HCT116 (cell line): ENCODE measurements at places on chromosomes 2 and 18.

- DNase-seq: no peak
These were observed 86.3 kb upstream of the TGFA start for GRCh38 chr2:70639841-70640436.

GRCh38 chr2:196504788-196505187, 134.7 kb upstream of the CCDC150 start:
- DNase-seq: no peak

DNA sequence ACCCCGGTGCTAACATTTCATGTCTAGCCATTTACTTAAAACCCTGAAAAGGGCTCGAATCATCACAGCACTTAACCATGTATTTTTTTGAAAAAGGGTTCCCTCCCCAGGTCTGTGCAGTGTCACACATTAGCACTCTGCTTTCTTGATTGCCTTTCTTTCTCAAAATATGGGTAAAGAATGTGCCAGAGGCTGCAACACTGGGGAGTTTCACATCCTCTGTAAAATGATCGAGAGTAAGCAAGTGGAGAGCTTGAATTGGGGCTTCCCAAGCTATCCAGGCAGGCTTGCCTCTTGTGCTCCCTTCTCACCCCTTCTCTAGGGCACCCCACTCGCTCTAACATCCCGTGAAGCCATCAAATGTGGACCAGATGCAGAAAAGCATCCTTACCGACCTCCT, 177.0 kb upstream of the CCDC68 start:
- DNase-seq: no peak

- no peak for DNase-seq
These were observed 105.9 kb upstream of the SH3BP4 start for GRCh38 chr2:234845602-234846590.

DNA sequence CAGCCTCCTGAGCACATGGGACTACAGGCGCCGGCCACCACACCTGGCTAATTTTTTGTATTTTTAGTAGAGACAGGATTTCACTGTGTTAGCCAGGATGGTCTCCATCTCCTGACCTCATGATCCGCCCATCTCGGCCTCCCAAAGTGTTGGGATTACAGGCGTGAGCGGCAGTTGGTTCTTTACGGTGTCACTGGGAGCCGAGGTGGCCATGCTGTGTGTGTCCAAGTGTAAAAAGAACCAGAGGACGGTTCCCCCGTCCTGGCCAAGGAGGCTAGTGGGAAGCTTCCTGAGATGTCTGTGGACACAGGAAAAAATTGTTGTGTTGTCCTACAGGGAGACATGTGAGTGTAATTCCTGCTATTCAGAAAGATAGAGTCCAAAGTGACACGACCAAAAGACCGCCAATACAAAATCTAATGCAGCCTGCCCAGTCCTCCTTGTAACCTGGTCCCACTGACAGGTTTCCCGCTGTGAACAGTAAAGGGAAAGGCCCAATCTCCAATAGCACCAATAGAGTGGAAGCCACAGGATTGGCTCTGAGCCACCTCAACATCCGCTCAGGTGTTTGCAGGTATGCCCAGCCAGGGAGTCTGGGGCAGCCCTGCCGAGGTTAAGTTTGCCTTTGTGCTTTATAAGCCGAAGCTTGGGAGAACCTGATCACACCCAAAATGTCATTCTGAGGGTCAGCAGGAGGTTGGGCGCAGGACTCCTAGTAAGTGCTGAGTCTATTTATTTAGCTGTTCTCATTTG, 40.6 kb downstream of the NCK2 start:
- DNase-seq: no peak

- no peak for DNase-seq
These were observed 3.7 kb downstream of the EEF1B2 start for GRCh38 chr2:206163251-206163880.

DNA sequence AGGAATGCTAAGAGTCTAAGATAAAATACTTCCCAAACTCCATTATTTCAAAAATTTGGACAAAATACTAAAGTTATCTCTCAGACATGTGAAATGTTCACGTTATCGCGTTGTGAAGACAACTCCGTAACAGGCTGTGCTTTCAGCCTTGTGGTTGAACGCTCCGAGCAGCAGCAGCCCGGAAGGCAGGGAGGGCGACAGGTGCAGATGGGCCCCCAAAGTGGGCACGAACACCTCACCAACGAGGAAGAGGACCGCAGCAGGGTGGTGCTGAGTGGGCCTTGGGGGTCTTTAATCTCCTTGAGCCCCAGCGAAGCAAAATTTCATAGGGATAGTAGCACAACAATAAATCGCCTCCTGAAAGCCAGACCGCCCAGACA, 1.0 kb upstream of the FAM110C start:
- no peak for DNase-seq

GRCh38 chr2:191688934-191689695, 11.2 kb downstream of the NABP1 start:
- peak; percentile 57 for DNase-seq

- DNase-seq: no peak
These were observed 350.6 kb downstream of the DCDC2C start for GRCh38 chr2:4053769-4054493.

DNA sequence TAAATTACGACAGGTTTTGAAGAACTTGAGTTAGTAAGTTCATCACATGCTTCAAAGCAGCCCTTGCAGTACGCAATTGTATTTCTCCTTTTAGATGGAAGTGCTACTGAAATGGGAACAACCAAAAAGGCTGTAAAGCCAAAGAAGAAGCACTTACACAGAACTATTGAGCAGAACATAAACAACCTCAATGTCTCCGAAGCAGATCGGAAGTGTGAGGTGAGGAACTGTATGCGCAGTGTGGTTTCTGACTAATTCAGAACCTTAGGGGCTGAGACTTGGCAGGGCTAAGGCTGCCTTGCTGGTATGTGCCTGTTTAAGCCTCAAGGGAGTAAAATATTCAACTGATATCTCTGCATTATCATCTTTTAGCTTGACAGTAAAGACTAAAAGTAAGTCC, 8.4 kb downstream of the NCAPH start:
- no peak for DNase-seq

- DNase-seq: no peak
These were observed 43.1 kb downstream of the GPC1 start for GRCh38 chr2:240478346-240479110.

- DNase-seq: no peak
These were observed 265.1 kb upstream of the OSR1 start for GRCh38 chr2:19623488-19623887.

DNA sequence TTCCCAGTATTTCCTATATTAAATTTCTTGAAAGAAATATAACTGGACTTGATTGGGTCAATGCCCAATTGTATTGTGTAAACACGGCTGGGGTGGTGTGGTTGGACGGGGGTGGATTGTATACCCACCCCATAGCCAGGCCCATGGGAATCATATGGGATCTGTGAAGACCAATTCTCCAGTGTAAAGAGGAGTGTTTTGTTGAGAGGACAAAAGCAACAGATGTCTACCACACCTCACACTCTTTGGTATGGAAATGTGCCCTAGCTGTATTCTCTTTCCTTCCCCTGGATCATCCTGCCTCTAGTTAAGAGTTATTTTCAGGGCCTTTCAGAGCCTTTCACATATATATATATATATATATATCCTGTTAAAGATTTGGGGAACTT, 57.5 kb upstream of the TGIF1 start:
- DNase-seq: no peak

DNA sequence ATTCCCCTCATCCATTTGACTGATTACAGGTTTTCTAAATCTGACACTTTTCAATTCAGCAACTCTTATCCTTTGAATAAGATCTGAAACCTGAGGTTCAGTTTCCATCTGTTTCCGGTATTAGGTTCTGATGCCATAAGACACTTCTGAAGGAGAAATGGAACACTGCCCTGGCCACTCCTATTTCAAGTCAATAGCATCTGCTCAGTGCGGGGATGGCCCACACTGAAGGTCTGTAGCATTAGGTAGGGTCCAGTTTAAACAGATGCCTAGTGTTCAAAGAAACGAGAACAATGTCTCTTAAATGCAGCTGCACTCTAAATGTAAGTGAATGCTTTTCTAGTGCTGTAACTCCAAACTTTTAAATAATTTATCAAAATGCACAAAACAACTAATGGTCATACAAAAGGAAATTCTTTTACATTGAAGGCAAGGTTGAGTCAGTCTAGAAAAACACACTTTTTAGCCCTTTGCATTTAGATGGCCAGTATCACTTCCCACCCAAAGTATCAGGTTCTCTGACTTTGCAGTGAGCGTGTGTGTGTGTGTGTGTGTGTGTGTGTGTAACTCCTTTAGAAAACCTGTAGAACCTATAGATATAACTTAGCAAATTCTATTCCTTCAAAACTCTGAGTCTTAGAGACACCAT, 78.2 kb downstream of the STK39 start:
- DNase-seq: no peak

DNA sequence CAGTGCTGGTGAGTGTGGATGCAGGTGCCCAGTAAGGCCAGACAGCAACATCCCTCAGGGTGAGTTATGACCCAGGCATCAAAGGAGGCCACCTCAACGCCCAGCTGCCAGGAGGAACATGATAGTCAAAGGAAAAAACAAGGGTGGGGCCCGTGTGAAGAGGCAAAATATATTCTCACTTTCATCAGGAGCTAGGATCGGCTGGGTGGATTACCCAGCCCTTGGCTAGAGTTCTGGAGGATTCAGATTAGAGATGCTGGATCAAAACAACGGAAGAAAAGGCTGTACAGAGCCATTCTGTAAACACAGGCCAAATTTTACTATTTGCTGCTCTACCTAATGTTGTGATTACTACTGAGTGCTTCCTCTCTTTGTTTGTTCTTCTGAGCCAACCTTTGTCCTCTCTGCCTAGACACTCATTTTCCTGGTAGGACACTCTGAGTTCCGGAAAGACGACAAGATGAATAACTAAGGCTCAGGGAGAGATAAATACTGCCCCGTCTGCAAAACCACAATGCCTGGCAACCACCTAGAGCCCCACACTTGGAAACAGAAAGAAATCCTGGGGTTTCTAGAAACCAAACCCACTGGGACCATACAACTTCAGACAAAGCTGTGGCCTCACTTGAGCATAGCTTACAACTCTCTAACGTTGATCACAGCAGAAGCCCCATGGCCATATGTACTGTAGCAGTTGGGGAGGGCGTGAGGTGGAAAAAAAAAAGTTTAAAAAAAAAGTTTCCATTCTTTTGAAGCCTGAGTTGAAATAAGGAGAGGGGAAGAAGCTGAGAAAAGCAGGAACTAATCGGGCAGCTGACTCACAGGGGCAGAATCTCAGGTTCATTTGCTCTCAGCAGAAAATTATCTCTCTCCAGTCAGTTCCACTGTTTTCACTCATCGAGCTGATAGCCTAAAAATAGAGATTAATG, 17.8 kb upstream of the PMAIP1 start:
- DNase-seq: no peak

DNA sequence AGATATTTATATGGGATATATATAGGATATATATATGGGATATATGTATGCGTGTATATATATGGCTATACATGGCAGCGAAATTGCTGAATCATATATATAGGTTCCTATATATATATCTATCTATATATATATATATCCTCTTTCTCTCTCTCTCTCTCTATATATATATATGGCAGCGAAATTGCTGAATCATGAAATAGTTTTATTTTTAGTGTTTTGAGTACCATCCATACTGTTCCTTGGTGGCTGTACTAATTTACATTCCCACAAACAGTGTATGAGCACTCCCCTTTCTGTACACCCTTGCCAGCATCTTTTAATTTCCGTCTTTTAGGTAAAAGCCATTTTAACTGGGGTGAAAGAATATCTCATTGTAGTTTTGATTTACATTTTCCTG, 397.6 kb upstream of the LINC00305 start:
- DNase-seq: no peak

DNA sequence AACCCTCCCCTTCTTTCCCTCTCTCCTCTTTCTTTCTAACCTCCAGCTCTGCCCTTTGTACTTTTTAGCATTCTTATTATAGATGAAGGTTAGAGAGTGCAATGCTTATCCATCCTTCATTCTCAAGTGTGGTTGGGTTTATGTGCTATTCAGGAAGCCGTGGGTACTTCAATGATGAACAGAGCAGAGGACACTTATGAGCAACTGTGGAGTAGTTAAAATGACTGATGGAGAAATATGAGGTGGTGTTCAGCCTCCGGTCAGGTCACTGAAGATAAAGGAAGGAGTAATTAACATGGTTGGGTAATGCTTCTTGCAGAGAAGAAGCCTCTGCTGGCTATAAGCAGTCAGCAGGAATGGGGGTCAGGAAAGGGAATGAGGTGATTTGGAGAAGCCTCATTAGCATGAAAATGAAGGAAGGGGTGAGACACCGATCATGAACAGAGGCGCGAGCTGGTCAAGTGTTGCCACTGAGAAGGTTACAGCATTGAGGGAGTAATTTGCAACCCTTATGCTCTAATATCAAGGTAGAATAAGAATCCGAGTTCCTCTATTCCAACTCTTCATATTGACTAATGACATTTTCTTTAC, 174.7 kb downstream of the LPIN1 start:
- DNase-seq: no peak
